ENCODE measurements at places on chromosomes 7 and 10.

DNA sequence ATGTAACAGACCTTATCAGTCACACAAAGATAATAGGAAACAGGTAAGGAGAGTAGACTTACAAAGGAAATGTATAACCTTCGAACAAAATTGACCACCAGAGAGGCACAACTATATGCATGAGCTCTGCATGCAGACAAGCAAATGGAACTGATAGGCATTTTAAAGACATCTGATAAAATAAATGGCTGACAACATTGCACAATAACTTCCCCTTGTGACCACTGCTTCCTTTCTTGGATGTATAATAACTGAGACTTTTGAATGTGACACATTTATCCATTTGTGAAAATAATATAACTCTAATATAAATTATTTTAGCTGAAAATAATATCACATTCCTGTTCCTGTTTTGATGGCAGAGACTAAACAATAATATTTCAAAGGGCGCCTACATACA, 654.2 kb upstream of the STEAP1 start:
- DNase-seq: no peak

- DNase-seq: no peak
Measured at GRCh38 chr10:123303581-123304337, 149.6 kb downstream of the BUB3 start.

- DNase-seq: no peak
Measured at GRCh38 chr10:43862756-43863155, 214.1 kb upstream of the ZNF32 start.

DNA sequence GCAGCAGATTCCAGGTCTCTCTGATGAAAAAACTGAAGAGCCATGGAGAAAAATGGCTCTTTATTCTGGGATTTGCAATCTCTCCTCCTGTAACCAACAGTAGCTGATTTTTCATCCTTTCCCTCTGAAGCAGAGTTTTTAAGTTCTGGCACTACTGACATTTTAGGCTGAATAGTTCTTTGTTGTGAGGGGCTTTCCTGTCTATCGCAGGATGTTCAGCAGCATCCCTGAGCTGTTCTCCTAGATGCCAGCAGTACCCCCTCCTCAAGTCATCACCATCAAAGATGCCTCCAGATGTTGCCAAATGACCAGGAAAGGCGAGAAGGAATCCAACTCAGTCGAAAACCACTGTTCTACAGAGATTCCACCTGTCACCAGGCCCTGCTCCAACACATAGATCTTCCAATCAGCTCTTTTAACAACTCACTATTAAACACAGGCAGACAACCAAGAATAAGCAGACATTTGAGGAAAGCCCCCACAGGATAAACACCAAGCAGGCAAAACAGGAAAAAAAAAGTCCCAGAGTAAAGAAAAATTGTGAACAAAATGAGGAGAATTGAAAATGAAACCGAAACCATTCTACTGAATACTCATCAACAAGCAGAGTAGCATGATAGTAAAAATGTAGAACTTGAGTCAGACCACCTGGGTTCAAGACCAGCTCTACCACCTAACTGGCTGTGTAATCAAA, 124.8 kb downstream of the MPP7 start:
- DNase-seq: no peak

DNA sequence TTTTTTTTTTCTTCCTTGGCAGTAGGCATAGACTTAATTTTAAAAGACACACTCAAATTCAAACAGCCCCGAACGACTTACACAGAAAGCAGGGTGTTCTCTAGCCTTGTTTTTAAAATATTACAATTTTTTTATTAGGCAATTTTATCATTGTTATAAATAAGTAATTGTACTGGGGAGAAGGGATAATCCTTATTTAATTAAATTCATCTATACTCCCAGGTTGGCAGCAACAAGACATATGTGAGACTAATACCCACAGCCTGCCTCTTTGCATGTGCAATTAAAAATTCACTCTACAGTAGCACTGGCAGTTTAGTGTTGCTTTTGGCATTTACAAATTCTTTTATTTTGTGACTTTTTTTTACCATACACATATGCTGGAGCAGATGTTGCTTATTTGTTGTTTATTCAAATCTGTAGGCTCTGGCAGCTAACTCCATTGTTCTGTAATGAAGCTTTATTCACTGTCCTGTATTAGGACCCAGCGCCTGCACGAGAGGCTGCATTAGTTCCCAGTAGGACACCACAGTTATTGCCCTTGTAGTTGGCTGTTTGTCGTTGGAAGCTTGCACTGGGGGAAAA, 84.9 kb upstream of the PPP1R17 start:
- no peak for DNase-seq

GRCh38 chr10:122939856-122940543, 14.0 kb downstream of the C10orf88 start:
- DNase-seq: no peak

- DNase-seq: peak; percentile 5
Measured at GRCh38 chr7:1290026-1290678, 57.5 kb downstream of the UNCX start.

DNA sequence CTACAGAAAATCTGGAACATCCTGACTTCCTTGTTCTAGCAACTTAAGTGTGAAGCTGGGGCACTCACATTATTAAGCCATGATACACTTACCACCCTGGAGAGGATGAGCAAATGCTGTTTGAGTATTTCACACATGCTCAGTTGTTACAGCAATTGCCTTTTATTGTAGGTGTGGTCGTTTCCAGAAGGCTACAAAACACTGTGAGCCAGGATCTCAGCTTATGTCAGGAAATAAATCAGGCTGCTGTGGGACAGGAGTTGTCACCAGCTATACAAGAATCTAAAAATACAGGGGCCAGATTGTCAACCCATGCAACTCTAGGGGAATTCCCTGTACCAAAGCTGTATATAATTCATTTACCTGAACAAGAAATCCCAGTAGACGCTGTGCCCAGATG, 273.3 kb upstream of the SP4 start:
- no peak for DNase-seq

GRCh38 chr10:1187151-1187854, 131.1 kb downstream of the WDR37 start:
- DNase-seq: no peak

DNA sequence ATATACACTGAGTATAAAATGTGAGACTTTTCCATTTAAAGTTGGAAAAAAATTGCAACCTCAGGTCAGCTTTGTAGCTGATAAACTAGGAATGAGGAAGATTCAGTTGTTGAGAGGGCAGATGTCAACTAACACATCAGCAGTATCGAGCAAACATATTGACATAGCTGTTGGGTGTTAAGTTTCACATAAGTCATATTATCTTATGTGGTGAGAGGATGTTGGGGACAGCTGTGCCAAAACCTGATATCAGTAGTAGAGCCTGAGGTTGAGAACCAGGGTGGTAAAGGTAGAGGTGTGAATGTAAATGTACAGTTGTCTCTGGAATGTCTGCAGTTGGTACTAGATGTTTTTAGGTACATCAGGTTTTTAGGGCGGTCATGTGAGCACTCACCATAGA, 5.0 kb downstream of the ZRANB1 start:
- no peak for DNase-seq

DNA sequence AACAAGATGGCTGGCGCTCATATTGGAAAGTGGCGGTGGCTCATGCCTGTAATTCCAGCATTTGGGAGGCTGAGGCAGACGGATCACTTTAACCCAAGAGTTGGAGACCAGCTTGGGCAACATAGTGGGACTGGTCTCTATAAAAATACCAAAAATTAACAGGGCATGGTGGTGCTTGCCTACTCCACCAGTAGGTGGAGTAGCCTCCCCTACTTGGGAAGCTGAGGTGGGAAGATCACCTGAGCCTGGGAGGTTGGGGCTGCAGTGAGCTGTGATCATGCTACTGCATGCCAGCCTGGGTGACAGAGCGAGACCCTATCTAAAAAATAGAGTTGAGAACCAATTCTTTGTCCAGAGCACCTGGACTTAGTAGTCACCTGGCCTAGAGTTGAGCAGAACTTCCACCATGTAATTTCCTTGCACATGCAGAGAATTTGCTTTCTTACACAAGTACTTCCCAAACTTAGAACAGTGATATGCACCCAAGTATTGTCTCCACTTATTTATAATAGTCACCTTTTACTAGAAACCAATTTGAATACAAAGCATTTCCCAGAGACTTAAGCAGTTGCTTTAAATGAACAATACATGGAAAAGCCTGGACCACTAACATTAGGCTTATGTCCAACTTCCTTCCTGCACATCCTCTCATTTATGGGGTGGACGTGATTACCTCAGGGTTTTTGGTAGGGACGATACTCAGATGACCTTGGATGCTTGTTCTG, 15.9 kb downstream of the LAMB4 start:
- DNase-seq: no peak

DNA sequence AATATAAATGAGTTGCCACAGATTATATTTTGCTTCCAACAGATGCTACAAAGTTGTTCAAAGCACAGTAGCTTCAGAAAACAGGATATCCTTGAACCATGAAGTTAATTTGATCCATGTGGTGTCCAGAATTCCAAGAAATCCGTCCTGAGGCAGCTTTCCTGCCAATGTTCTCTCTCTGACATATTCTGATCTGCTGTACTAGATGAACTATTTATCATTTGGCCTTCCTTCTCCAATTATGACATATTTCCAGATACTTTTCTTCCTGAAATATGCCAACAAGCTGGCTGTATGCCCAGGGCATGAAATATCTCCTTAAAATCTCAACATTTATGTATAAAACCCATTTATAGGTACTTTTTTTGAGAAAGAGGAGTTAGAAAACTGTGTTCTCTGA, 141.1 kb downstream of the SPAG6 start:
- DNase-seq: no peak

- no peak for DNase-seq
Measured at GRCh38 chr10:22629126-22629525, 85.3 kb downstream of the PIP4K2A start.

All from stimulated activated CD8-positive, alpha-beta memory T cell treated with anti-CD3 and anti-CD28 coated beads, Interleukin-7, amount 100 ng/mL, for 1 hour (primary cell).